ENCODE measurements at places on chromosomes 6 and 20. TPM values are rescaled to one million over a fixed set of nuclear protein-coding genes. Genes with fewer than 3 reads are reported as not detected.

Gene GPSM3
- 251 TPM for total RNA-seq

Gene SIRPB1
- 9.6 TPM for total RNA-seq

Gene PSORS1C2
- total RNA-seq, result not detected

Gene SLC17A2
- not detected for total RNA-seq

Gene SMPD2
- 16.6 TPM for total RNA-seq

Gene IP6K3
- total RNA-seq, result not detected

Gene SYNJ2
- 32.1 TPM for total RNA-seq

Gene PARD6B
- 6.1 TPM for total RNA-seq

Gene SLC16A10
- total RNA-seq, result 6.8 TPM

Gene NMBR
- total RNA-seq, result not detected

Gene THBS2
- not detected for total RNA-seq

Gene ACTL10
- total RNA-seq, result 4.4 TPM

Gene PKIB
- total RNA-seq, result 1.3 TPM

Gene NR2E1
- not detected for total RNA-seq

Gene VGLL2
- not detected for total RNA-seq

Gene RNF39
- total RNA-seq, result not detected
